ENCODE measurements at places on chromosomes 7 and 10. TPM values are rescaled to one million over a fixed set of nuclear protein-coding genes. Genes with fewer than 3 reads are reported as not detected.

GRCh38 chr7:77983973-77984372 lies 185.4 kb downstream of the PHTF2 start:
- DNase-seq = no peak

Gene DKK1
- total RNA-seq = 0.25 TPM

Gene KNDC1
- 0.11 TPM for total RNA-seq

Gene ANXA8L1
- total RNA-seq = not detected
